Stimulated activated CD4-positive, alpha-beta T cell treated with anti-CD3 and anti-CD28 coated beads, Interleukin-1b, Interleukin-23, amount 100 ng/mL, for 24 hours (primary cell): ENCODE measurements at places on chromosomes 5 and 9.

GRCh38 chr5:150558088-150558621 lies 50.2 kb downstream of the NDST1 start:
- no peak for DNase-seq

DNA sequence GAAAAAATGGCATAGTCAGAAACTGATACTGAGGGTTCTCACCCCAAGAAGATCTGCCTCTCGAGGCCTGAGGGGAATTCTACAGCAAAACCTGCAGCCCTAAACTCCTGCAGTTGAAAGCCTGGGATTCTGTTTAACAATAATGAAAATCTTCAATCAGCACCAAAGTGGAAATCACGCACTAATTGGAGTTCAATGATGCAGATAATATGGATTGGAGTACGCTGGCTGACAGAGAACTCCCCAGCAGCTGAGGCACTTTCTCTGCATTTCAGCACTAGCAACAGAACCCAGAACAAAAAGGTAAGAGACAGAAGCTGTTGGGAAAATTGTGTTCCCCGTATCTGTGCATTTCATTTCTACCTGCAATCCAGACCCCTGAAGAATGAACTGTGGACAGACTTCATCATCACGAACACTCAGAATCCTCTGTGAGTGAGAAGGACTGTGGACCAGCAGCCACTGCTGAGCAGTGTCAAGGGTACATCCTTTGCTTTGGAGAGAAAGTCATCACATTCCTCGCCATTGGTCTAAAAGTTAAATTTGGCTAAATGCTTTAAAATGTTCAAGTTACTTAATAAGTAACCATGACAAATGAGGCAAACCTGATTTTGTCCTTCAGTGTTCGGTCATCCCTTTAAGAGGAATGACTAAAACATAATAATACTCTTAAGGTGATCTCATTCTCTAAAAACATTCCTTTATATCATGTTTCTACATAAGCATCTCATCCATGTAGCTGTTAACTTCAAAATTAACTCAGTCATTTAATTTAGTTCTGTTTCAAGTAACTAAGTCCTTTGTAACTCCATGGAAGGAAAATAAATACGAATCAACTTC lies 126.1 kb downstream of the GAS1 start:
- no peak for DNase-seq

- no peak for DNase-seq
These were observed 38.1 kb downstream of the SEMA6A start for GRCh38 chr5:116536316-116537083.

DNA sequence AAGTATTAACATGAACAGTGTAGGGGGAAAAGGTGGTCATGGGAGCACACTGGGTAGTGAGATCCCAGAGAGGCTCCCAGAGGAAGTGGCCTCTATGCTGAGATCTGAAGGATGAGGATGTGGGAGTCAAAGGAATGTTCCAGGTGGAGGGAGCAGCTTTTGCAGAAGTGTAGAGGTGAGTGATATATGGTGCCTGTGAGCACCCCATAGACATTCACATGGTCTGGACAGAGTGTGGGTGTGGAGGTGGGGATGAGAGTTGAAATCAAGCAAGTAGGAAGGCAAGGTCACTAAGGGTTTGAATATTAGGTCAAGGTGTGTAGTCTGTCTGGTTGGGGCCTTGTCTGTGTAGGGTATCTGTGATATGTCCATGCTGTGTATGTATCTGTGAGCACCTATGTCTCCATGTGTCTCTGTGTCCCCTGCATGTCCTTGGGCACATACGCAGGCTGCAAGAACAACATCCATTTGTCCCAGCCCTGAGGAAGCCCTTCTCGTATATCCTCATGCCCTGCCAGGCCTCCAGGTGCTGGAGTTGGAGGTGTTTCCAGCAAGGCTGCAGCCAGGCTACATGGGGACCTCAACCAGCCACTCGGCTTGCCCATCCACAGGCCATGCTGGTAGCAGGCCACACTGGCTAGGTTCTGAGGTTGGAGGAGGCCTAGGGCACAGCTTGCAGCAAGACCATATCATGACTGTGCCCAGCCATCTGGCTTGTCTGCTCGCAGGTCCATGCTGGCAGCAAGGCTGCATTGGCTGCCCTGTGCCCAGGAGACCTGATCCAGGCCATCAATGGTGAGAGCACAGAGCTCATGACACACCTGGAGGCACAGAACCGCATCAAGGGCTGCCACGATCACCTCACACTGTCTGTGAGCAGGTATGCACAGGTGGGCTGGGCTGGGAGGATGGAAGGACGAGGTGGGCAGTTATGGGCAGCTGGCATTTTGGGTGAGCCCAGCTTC lies 4.7 kb downstream of the PDLIM4 start:
- no peak for DNase-seq

DNA sequence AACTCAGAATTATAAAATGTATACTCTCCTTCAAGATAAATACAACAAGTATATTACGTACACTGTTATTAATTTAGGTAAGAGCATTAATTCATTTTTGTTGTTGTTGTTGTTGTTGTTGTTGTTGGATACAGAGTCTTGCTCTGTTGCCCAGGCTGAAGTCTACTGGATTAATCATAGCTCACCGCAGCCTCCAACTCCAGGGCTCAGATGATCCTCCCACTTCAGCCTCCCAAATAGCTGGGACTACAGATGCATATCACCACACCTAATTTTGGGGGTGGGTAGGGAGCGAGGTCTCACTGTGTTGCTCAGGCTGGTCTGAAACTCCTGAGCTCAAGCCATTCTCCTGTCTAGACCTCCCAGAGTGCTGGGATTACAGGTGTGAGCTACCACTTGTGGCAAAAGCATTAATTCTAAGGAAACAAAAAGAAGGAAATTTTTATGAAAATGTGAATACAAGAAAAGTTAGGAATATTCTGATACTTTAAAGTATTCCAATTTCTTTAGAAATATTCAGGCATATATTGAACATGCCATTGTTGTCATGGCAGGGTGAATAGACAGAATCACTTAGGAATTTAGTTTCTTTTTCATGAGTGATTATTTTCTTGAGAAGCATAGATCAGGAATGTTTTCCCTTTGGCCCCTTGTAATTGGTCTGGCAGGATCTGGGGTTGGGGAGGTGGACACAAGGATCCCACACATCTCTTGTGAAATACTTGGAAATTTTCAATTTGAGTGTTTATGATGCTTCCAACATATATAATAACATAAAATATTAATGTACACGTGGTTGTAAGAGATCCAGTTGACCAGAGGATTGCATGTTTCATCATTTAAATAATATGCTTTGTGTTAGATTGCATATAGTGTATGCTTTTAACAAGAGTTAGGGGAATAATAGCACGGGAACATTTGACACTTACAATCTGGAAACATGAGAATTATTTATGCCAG lies 263.6 kb downstream of the FANCC start:
- DNase-seq: no peak

GRCh38 chr9:81851340-81851739 lies 76.9 kb upstream of the SPATA31D4 start:
- DNase-seq: no peak

DNA sequence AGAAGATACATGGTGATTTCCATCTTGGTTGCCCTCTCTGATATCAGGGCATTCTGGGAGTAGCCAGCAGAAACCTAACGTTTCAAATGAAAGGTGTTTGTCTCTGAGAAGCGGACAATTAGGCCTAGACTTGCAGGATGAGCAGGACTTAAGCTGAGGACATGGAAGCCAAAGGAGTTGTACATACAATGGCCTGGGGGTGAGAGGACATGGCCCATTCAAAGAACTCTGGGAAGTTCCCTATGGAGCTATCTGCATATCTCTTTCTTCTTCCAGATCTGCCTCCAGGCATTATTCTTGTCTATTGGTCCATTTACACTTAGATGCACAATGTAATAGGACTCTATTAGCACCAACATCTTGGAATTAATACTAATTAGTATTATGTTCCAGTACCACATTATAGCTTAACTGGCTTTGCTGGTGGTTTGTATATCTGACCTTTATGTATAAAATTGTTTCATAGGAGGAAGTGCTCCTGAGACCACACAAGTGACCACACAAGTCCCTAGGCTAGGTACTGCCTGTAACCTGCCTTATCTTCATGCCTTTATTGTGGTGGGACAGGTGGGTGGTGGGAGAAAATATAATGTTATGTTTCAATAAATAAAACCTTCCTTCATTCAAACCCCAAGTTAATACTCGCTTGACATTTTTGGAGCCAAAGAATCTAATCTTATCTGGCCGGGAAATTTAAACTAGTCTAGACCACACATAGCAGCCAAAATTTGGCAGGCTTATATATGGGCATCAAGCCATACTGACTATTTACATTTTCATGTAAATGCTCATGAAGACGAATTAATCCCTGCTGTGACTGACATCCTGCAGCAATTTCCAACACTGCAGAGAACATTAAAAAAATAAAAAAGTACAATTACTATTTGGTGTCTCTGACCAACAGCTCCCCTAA lies 52.1 kb upstream of the EQTN start:
- no peak for DNase-seq

- no peak for DNase-seq
These were observed 15.5 kb downstream of the FGD3 start for GRCh38 chr9:92962846-92963245.

DNA sequence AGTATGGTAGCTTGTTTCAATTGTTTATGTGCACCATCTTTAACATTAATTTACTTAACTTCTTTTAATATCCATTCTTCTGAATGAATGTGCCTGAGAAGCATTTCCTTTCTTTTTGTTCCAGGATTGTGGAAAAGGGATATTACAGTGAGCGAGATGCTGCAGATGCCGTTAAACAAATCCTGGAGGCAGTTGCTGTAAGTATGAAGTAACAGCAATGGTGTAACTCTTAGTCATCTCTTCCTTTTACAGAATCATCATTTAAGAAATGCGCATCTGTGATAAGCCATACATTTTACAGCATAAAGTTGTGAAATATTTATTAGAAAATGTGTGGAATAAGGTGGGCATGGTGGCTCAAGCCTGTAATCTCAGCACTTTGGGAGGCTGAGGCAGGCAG lies 117.7 kb downstream of the STARD4 start:
- no peak for DNase-seq

DNA sequence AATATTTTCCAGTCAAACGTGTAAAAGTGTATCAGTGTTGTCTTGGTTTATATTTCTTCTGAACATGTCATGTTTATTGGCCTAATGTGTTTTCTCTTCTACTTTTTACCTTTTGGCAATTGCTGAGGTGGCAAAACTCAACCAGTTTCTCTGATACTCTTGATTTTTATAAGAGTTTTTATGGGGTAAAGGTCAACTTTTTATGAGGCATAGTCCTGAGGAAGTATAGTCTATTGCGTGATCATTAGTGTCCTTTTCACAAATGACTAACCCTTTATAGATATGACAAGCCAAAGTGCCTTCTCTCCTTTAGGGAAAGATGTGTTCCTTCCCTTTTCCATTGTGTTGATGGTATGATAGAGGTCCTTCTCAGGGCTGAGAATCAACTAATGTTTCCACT lies 32.9 kb downstream of the OCLN start:
- no peak for DNase-seq

DNA sequence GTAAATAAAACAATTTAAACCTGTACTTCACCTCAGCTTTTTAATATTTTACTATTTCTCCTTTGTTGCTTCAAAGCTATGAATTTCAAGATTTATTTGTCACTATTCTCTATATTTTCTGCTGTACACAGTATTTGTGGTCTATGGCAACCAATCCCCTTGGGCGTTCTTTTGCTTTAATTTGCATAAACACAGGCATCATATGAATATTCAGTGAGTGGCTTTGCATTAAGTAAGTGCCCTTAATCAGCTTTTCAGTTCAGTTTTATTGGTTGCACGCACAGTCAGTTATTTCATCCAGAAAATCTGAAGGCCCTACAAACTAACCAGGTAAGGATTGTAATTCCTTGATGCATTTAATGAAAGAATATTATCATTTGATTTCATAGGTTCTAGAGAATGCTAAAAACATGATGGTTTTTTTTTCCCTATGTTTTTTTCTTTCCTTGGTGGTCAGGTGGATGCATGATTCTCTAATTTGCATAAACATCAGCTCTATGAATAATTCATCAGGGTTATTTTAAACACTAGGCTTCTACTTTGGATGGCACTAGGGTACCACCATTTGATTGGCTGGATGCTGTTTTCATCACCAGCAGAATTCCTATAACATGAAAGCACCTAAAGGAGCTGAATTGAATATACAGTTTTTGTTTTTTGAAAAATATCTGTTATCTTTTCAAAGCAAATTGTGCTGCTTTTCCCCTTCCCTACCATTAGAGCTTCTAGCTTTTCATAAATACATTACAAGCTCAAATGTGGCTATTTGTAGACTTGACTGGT lies 249.2 kb upstream of the CCNH start:
- DNase-seq: no peak

GRCh38 chr9:17589771-17590170 lies 10.9 kb downstream of the SH3GL2 start:
- no peak for DNase-seq

GRCh38 chr9:1759771-1760300 lies 255.3 kb upstream of the SMARCA2 start:
- DNase-seq: no peak

- DNase-seq: no peak
These were observed 67.3 kb upstream of the GRAMD2B start for GRCh38 chr5:126355940-126356339.

- no peak for DNase-seq
These were observed 1339.3 kb downstream of the EFNA5 start for GRCh38 chr5:106331415-106331814.

GRCh38 chr9:534886-535285 lies 306.6 kb upstream of the DMRT1 start:
- DNase-seq: no peak

DNA sequence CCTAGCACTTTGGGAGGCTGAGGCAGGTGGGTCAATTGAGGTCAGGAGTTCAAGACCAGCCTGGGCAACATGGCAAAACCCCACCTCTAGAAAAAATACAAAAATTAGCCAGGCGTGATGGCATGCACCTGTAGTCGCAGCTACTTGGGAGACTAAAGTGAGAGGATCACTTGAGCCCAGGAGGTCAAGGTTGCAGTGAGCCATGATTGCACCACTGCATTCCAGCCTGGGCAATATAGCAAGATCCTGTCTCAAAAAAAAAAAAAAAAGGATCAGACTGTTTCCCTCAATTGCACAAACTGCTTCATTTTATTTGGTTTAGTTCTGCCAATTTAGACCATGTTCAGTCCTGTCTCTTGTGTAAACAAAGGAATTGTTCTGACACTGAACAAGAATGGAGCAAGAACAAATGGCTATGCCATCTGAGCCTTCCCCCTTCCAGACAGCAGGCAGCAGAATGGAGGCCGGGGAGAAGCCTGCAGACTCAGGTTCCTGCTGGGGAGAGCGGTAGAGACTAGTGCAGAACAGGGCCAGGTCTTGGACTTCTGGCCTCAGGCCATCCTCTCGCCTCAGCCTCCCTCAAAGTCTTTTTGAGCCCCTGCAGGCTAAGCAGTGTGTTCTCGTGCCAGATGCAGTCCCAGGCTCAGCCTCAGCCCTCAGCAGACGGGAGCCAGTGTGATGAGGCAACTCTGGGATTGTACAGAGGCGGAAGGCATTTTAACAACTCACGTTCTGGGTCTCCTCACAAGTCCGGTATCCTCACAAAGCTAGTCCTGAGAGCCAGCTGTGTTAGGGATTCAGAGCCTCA lies 18.2 kb downstream of the HNRNPH1 start:
- DNase-seq: no peak

DNA sequence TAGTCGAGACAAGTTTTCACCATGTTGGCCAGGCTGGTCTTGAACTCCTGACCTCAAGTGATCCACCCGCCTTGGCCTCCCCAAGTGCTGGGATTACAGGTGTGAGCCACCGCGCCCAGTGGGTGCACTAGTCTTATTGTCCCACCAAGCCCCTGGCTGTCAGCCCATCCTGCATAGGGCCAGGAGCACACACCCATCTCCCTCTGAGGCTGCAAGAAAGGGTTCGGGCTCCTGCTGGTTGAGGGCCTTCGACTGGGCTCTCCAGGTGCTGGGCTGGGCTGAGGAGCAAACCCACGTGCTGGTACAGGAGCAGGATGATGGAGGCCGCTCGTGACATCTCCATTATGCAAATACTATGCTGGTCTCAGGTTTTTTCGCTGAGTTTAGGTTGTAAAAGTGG lies 25.1 kb upstream of the RNF130 start:
- no peak for DNase-seq
